AG10803 (cell line): ENCODE measurements at places on chromosomes 11 and 22.
A peak's percentile ranks its signal among the peaks of the same experiment; 100 is the strongest.

DNA sequence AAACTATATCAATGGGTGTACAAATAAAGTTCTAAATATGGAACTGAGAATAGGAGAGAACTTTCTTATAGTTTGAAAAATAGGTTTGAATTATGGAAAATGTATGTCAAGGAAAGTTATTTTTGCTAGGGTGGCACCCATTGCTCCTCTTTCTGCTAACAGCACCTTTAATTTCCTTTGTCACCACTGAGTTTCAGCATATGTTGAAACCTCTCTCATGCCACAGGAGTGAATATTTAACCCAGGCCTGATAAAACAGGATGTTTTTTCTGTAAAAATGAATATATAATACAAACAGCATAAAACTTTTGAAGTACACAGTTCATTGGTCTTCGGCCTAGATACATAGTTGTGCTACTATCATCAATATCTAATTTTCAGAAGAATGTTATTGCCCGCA lies 385.5 kb upstream of the ANO5 start:
- DNase-seq = no peak

GRCh38 chr11:72776844-72777754 lies 16.7 kb downstream of the STARD10 start:
- DNase-seq = no peak

DNA sequence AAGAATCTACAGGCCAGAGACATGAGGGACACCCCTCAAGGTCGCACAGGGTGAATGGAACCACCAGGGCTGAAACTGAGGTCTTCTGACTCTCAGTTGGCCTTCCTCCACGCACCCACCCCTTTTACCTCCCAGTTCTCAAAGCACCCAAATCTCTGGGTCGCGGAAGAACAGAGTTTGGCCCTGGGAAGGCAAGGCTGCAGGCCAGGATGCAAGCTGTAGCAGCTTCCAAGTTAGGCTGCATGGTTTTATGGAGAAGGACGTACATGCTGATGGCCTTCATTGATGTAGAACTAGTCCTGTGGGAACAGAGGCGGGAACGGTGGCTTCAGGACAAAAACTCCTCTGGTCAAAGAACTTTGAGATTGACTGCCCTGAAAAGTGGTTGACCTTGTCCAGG lies 143.5 kb upstream of the B3GAT1 start:
- no peak for DNase-seq

DNA sequence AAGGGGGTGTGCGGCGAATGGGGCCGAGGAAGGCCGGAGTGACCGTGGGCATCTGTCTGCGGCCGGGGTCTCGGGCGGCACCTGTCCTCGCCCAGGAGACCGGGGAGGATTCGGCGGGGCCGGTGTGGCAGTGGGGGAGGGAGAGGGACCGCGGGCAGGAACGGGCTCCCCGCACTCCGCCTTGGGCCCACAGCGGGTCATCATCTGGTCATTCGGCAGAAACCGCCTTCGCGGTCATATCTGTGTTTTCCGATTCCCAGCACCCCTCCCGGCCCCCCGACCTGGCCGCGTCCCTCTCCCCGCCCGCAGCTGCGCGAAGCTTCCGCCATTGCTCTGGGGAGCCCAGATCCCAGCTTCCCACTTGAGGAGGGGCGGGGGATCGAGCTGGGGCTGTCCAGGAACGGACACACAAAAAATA lies 824 bp upstream of the CBX6 start:
- DNase-seq = peak; percentile 49

- no peak for DNase-seq
Observed at GRCh38 chr11:126405906-126406305, 50.4 kb downstream of the ST3GAL4 start.

- no peak for DNase-seq
Observed at GRCh38 chr22:46929710-46930204, 167.3 kb downstream of the TBC1D22A start.

DNA sequence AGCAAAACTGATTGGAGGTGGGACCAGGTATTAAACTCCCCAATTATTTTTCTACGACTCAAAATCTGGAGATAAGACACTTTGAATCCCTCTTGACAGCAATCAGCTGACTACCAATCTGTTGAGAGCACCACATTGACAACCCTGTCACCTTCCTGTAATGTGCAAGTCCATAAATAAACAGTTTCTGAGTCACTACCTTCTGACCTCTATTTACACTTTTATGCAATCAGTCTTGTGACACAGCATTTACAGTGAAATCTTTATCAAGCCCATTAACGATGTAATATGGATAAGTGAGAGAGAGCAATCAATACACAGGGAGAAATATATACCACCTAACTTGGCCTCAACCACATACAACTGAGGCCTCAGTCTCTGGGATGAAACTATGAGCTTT lies 283.7 kb upstream of the ANO5 start:
- DNase-seq = no peak

DNA sequence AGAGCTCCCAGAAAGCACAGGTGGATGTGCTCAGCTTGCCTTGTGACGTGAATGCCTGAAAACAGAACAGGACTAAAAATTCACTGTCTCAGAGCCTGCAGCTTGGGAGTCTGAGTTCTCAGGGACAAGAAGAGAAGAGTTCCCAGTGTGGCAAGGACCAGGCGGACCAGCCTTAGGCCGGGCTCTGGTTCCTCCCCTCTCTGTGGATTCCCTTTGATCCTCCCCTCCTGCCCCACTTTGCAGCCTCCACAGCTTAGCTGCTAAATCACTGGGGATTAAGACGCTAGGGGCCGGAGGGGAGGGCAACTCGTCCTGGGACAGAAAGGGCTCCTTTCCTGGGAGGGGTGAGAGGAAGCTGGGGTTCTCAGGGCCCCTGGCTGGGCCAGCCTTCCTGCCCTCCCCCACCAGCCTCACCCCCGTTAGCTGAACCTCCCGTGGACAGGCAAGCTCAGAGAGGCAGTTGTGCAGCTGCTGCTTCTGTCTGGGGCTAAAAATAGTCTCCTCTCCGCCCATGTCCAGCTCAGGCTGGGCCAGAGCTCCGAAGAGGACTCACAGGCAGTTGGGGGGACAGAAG lies 29.9 kb upstream of the JAM3 start:
- DNase-seq = no peak

GRCh38 chr11:37929100-37929653 lies 1331.1 kb upstream of the RAG2 start:
- no peak for DNase-seq

DNA sequence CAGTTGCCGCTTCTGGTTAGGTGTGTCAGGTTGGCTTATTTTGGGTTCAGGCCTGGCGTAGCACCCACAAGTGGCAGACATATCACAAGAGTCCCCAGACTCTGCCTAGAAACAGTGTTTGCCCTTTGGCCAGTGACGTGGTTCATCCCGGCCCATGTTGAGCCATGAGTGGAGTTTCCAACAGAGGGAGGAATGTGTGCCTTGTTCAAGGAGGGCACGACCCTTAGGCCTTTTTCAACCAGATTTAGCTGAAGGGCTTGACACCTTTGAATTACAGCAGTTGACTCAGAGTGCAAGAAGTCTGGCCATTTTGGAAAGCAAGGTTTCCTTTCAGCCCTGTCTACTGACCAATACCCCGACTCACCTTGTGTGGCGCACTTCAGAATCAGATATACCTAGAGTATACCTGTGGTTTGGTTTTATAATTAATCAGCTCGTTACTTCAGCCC lies 15.1 kb upstream of the AIFM3 start:
- DNase-seq = no peak

- peak; percentile 60 for DNase-seq
Observed at GRCh38 chr22:31504282-31504681, 7.9 kb downstream of the SFI1 start.

DNA sequence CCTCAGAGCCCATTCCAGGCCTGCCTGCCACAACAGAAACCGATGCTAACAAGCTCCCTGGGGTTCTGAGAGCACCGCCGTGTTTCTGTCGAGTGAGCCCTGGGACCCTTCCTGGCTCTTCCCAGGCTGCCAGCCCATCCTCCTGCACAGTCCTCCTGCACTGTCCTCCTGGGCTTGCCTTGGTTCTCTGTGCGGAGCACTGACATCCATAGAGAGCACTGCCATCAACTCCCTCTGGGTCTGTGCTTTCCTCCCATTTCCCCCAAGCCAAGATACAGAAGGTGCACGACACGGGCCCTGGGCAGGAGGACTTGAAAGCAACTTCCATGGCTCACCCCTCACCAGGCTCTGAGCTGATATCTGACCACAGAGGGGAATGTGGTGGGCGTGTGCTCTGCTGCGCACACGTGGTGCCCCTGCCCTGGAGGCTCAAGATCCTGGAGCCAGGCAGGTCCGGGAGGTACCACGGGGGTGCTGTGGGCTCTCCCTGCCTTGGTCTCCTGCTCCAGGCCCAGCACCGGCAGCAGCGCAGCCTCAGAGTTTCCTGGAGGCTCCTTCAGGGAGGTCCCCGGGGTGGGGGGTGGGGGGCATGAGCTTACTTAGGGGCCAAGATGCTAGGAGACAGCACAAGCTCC lies 304.2 kb downstream of the BRD1 start:
- no peak for DNase-seq

GRCh38 chr11:57639321-57640067 lies 10.2 kb downstream of the YPEL4 start:
- DNase-seq = no peak

DNA sequence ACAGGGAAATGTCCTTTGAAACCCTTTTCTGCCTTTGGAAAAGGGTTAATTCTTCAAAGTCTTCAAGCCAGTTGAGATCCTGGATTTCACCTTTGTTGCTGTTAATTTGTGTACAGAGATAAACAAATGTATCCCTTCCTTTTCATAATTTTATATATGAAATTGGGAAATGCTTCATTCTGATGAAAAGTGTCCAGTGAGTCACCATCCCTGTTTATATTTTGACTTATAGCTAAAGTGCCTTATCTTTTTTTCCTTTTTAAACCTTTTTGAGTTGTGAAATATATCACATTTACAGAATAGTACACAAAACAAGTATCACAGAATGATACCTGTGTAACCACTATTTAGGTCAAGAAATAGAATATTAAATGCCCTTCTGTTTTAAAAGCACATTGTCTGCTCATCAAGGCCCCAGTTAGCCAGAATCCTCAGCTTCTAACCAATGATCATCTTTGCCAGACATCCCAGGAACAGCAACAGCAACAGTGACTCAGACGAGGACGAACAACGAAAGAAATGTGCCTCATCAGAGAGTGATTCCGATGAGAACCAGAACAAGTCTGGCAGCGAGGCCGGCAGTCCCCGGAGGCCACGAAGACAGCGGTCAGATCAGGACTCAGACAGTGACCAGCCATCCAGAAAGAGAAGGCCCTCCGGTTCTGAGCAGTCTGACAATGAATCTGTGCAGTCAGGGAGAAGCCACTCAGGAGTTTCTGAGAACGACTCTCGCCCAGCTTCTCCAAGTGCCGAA lies 27.3 kb downstream of the CTR9 start:
- DNase-seq = peak; percentile 73

DNA sequence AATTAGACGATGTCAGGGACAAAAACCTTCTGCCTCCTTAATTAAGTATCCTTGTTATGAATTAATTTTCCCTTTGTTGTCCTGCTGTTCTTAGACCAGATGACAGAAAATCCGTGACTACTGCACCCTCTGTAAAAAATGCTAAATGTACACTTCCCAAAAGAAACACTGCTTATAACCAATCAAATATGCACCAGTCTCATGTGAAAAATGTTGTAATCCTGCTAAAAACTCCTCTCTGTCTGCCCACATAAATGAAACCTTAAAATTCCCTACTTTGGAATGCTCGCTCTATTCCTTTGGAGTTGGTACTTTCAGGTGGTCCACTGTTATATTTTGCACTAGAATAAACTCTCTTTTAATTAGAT lies 366.8 kb upstream of the CCDC179 start:
- peak; percentile 18 for DNase-seq

GRCh38 chr11:122556605-122557004 lies 98.9 kb upstream of the UBASH3B start:
- peak; percentile 18 for DNase-seq

DNA sequence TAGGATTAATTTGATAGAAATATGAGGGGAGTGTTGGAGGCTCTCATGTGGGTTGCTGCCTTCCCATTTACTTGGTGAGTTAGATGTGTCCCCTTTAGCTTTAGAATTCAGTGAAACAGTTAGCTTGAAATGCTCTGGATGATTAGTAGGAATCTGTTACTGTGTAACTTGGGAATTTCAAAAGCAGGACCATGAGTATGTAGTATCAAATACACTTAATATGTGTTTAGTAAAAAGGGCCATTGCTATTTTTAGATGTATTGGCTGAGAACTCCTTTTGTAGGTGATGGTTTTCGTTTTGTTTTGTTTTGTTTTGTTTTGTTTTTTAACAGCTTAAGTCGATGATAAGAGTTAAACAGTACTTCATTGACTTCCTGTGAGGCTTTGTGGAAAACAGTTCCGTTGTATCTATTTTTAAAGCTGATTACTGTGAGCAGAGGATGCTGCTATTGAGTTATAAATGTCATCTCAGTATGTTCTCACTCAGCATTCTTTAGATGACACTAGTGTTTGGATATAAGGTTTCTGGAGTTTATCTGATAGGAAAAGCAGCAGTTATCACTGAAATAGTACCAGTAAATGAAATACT lies 53.5 kb downstream of the MCAM start:
- no peak for DNase-seq

GRCh38 chr11:17259519-17259918 lies 17.0 kb upstream of the NUCB2 start:
- no peak for DNase-seq

DNA sequence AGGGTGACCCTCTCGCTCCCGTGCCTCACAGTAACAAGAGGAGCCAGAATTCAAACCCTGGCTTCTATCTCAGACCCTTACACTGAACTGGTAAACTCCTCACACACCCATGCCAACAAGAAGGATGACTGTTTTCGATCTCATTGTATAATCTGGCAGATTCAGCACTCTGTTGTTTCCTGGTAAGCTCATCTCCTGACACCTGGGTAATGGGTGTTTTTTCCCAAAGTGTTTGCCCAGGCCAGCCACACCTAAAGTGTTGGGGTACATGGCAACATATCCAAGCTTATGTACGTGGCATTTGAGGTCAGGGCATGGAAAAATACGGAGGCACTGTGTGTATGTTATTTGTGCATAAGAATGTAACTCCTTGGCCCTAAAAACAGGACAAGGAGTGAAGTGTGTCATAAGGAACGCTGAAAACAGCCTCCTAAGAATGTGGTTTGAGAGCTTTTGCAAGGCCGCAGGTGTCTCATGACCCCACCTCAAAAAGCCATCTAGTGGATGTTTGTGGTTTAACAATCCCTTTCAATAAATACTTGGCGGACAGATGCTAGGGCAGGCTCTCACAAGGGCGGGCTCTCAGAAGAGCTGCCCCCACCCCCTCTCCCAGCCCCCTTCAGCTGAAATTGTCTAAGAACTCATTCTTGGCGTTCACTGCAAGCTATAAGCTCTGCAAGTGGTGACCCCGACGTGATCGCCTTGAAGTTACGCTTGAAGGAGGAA lies at the start of gene MS4A15:
TSS of gene MS4A15 (plus strand) at position 561 of the 726 bp plus-strand sequence. CDS start 6,867 bp downstream, outside the sequence.
- DNase-seq = peak; percentile 3

DNA sequence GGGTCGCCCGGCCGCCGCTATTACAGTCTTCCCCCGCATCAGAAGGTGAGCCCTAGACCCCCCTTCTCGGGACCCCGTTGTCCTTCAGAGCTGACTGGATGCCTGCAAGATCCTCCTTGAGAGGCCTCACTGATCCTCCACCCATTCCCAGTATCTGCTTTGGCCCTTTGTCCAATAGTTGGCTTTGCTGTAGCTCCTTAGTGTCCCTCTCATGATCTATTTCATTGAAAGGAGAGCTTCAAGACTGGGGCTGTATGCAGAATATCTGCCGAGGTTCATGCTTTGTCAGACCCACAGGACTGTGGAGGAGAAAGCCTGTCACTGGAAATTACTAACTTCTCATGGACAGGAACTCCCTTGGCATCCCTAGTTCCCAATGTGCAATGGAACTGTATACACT lies 499 bp downstream of the DLAT start:
- DNase-seq = peak; percentile 17

- DNase-seq = no peak
Observed at GRCh38 chr11:69467196-69467595, 14.3 kb upstream of the LINC01488 start.

- DNase-seq = no peak
Observed at GRCh38 chr22:48951836-48952235, 875.8 kb downstream of the BRD1 start.

GRCh38 chr11:35878741-35879140 lies 65.1 kb upstream of the LDLRAD3 start:
- DNase-seq = no peak
